ENCODE measurements at places on chromosomes 2 and 18.

- no peak for DNase-seq
Observed at GRCh38 chr2:223896833-223897311, 48.3 kb downstream of the WDFY1 start.

GRCh38 chr18:39667905-39668304, 2102.3 kb upstream of the CELF4 start:
- DNase-seq: no peak

DNA sequence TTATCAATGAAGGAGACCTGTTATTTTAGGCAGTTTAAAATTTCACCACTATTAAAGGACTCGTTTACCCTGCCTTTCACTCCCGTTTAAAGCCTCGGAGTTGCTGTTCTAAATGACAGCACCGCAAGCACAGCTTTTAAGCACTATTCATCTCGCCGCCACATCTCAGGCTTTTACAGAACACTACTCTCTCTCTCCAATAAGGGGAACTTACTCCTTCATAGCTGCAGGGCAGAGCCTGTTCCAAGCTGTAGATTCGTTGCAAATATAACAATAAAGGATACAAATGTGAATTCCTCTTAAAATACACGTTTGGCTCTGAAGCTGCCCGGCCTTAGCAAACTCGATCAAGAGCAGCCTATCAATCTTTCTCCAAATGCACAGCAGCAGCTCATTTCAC, 271.8 kb downstream of the ZNF521 start:
- no peak for DNase-seq

DNA sequence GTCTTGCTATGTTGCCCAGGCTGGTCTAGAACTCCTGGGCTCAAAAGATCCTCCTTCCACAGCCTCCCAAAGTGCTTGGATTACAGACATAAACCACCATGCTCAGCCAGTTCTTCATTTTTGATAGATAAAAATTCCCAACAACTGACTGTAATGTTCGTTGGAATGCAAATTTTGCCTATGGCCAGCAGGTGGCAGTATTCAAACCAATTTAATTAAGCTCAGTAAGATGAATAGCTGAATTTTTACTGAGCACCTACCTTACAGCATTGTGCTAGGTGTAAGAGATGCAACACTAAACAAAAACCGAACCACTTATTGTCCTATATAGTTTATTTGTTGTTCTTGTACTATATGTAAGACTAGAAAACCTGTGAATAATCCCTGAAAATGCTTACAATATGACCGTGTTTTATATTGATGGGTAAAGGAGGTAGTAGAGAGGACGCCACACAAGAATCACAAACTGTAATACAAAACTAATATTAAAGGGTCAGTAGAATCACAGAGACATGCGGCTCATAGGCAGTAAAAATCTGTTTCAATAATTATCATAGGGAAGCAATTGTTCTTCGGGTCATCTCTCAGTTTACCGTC, 8.2 kb upstream of the TMEM182 start:
- DNase-seq: no peak

GRCh38 chr2:122389694-122390093, 634.2 kb downstream of the TSN start:
- no peak for DNase-seq

- DNase-seq: no peak
Observed at GRCh38 chr2:207073412-207073800, 92.3 kb downstream of the KLF7 start.

DNA sequence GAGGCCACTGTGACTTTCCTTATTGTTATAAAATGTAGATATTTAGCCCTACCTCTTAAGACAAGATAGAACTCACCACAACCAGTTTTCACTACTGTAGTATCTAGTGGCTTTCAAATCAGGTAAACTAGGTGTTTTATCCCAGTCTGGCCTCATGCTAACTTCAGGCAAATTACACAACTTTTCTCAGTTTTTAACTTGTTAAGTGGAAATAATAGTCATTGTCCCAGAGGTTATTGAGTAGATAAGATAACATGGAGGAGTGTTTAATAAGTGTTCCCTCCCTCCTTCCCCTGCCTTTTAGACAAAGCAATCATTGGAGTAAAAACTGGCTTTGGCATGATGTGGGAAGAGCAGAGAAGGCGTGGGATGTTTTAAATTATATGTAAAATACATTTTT, 27.3 kb downstream of the ANXA4 start:
- no peak for DNase-seq

DNA sequence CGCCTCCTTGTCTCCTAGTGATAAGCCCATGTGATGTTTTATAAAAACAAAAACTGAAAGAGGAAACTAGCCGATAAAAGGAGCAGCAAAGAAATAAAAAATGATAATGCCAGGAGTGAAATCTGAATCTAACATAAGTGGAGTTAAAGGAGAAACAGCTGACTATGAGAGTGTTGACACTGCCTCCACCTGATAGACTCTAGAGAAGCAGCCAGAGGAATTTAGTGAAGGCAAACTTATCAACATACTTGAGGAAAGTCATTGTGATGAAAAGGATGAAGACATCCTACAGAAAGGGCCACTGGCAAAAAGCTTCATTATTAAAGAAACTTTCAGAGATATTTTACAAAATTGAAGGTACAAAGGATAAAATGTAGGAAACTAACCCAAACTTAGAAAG, 1.9 kb downstream of the M1AP start:
- no peak for DNase-seq

- DNase-seq: no peak
Observed at GRCh38 chr2:176063958-176064357, 19.8 kb downstream of the EVX2 start.

GRCh38 chr2:219160186-219161017, at the start of gene NHEJ1:
Gene NHEJ1 (minus strand): TSS chr2:219160815. CDS start chr2:219158362, 2,453 bp downstream.
- DNase-seq: peak; percentile 82

DNA sequence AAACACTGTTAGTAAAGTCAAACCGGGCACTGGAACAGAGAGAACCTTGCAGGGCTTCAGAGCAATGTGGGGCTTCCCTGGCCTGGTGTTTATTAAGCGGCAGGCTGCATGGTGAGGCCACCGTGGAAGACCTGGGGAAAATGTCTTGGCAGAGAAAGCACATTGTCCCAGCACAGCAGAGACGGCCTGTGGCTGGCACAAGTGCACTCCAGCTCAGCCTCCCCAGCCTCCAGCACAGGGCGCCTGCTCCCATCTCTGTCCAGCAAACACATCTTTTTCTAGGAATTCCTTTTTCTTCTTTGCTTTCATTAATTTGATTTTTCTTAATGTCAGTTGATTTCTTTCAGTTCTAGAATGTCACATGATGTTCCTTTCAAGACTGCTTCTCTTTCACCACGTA, 138.2 kb upstream of the NFATC1 start:
- no peak for DNase-seq

DNA sequence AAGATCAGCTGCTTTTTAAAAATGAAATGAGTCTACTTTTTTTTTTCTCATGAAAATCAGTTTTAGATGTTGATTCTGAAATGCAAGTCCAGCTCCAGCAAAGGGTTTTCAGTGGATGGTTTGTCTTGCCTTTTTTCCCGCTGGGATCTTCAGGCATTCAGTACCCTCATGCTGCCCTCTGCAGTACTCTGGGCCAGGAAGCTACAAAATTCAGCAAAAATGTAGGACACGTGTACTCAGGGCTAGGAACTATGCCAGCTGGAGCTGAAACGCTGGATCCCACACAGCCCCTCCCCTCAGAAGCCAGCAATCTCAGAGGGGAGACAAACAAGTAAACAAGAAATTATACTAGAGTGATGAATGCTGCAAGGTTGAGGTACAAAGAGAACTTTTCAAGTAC, 97.3 kb downstream of the MMADHC start:
- DNase-seq: no peak

DNA sequence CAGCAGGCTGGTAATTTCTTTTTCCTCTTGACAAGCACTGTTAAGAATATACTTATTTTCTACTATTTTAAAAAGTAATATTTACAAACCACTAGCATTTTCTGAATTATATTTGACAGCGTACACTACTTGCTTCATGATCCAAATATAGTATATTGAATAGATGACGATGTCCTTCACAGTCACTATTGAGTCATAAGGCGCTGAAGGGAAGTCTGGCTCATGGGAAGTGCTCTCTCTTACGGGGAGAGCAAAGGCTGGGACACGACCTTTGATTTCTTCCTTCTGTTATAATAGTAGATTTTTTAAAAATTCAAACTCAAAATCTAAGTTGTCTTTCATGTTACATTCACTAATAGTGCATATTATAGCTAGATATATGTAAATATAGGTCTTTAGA, 357.1 kb downstream of the SOCS6 start:
- no peak for DNase-seq

- DNase-seq: no peak
Observed at GRCh38 chr2:8141079-8141707, 540.7 kb upstream of the ID2 start.

DNA sequence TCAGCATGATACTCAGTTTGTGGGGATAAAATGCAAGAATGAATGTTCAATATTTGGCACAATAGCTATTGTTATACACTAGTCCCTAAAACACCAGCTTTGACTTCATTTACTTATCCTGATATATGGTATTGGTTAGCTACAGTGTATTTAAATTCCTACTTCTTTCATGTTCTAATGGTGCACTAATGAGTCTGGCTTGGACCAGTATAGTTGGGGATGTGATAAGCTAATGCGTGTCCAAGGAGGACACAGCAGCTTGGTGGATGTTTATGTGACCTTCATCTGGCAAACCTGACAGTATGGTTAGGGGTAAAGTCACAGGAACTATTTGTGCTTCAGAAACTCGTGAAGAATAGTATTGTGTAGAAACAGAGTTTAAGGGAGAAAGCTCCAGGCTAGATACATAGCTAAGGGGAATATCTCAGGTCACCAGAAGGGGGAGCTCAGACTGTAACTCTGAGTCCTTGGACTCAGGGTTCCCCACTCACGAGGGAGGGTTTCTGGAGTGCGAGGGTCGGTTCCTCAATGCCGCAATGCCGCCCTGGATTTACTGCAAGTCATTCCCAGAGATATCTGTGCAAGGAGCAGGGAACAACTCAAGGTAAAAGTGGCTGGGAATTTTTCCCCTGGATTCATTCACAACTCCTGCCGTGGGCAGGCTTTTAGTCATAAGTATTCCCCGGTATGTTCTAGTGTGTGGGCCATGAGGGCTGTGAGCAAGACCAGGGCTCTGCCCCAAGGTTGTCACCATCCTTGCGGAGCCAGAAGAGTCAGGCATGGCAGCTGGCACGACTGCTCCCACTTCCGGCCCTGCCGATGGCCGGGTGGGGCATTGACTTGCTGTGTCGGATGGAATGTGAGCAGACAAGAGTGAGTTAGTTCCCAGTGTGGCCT, 14.5 kb downstream of the IL1R2 start:
- DNase-seq: no peak

DNA sequence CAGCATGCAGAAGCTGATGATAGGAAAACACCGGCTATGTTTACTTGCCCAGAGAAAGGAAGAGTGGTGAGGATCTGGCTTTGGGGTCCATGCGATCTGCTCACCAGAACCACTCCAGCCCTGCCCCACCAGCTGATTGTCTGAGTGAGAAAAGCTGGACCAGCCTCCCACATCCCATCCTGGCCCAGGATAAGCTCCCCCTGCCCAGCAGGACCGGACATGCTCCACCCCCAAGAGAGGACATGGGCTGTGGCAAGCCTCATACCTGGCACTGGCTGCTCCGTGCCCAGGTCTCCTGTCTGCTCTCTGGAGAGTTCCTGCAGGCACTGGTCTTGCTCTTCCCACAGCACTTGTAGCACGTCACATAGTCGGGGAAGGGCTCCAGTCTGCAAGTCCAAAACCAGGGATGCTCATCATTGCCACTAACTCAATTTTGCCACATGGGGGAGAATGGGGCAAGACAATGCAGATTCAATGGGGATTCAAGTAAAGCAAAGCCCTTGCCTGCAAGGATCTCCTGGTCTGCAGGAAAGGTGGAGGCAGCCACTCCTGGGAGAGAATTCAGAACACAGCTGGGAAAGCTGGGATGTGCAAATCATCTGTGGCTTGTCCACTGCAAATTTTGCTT, 30.0 kb downstream of the SCTR start:
- no peak for DNase-seq

- no peak for DNase-seq
Observed at GRCh38 chr2:19138264-19138825, 220.1 kb downstream of the OSR1 start.

DNA sequence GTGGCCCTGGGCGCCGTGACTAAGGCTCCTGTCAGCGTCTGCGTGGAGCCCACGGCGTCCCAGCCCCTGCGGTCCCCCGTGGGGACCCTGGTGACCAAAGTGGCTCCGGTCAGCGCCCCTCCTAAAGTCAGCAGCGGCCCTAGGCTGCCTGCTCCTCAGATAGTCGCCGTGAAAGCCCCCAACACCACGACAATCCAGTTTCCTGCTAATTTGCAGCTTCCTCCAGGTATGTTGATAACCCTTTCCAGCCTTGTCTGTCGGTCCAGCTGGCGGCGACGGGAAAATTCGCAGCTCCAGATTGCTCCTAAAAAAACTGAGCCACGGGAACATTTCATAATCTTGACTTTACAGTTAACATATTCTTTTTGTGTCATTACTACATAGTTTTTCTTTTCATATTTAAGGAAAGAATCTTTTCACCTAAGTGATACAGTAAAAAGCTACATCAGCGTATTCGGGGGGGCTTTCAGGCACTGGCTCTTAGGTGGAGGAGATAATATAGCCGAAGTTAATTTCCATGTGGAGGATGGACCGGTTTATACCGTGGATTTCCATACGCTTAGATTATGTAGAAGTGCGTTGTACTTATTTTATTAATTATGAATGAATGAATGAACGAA, 916 bp downstream of the TAF4B start:
- no peak for DNase-seq

DNA sequence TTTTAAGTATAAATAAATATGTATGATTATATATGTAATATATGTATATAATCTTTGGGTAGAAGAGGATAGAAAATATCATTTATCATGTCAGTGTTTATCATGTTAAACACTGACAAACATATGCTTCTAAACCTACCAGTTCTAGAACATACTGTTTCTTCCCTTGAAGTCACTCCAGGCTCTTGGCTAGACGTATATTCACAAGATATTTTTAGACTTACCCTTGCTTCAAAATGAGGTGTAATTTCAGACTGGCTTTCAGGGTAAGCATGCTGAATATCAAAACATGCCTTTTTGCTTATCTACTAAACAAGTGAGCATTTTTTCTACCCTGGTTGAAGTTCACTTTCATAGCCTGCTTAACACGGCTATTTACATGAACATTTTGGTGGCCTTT, 642.4 kb upstream of the PKDCC start:
- no peak for DNase-seq

GRCh38 chr2:238256594-238257104, 16.8 kb upstream of the HES6 start:
- DNase-seq: peak; percentile 27

Measured in stimulated activated CD4-positive, alpha-beta T cell treated with anti-CD3 and anti-CD28 coated beads, Interleukin-1b, Interleukin-23, amount 100 ng/mL, for 1 hour (primary cell).